ENCODE measurements at places on chromosomes 11 and 22.

DNA sequence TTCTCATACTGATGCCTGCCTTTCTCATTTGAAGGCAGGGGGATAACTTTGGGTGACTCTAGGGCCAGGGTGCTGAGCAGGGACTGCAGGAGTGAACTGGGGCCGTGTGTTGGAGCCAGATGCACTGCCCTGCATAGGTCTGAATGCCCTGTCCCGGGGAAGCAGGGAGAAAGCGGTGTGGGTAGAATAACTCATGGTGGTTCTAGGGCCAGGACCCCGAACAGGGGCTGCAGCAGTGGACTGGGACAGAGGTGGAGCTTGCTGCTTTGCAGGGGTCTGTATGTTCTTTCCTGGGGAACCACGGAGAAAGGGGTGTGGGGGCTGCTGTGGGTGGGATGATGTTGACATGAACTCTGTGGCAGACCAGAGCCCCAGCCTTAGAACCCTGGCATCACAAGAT is 52.9 kb downstream of the GAB4 start:
- no peak for DNase-seq

DNA sequence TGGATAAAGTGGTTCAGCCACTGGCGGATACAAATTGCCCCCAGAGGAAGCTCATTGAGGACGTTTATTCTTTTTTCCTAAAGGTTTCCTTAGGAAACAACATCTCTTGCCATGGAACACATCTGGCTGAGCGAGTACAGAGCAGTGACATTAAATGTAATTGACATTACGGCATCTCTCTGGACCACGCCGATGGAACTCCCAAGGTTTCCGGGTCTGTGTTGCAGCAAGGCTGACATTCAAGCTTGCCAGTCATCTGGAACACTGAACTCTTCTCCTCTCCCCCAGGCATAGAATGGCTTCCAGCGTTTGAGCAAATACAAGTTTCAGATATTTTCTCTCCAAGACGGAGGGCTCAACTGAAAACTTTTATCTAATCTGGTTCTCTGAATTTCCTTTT is 42.1 kb downstream of the CLMP start:
- no peak for DNase-seq

DNA sequence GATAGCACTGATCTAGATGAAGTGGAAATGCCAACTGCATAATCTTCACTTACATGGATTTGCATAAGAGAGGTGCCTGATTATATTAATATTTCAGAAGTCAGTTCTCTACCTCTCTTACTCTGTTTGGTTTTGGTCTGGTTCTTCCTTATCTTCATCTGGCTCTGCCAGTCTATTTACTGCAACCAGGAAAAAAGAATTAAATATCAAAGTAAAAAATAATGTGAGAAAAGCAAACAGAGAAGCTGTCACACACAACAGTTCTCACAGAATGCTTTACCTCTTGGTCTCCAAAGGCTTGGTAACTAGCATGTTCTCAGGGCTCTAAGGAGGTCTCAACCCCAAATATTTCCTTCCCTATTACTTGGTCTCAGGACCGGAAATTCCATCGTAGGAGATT is 6.7 kb downstream of the VSIG10L2 start:
- no peak for DNase-seq

DNA sequence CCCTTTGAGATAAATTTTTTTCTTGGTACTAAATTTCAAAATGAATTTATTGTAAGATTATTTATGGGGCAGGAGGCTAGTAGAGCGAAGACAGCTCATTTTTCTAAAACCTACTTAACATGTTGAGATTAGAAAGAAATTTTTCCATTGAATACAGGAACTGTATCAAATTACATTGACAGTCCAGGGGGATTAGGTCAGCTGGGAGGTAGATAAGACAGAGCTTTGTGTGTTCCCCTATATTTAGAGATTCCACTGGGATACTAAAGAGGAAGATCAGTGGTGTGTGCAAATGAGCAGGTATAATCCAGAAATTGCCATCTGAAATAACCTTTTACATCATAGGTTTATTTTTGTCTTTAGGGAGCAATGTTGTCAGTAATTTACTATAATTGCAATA is 32.1 kb downstream of the ENDOD1 start:
- DNase-seq: no peak

- no peak for DNase-seq
Observed at GRCh38 chr11:106983991-106984390, 34.3 kb downstream of the GUCY1A2 start.

Measured in activated CD8-positive, alpha-beta T cell treated with anti-CD3 and anti-CD28 coated beads, Interleukin-2, amount 10 ng/mL, durations not matched to agents 7 days and 5 days (primary cell).